Activated CD8-positive, alpha-beta T cell treated with anti-CD3 and anti-CD28 coated beads for 36 hours (primary cell): ENCODE measurements at places on chromosomes 16 and 17.

DNA sequence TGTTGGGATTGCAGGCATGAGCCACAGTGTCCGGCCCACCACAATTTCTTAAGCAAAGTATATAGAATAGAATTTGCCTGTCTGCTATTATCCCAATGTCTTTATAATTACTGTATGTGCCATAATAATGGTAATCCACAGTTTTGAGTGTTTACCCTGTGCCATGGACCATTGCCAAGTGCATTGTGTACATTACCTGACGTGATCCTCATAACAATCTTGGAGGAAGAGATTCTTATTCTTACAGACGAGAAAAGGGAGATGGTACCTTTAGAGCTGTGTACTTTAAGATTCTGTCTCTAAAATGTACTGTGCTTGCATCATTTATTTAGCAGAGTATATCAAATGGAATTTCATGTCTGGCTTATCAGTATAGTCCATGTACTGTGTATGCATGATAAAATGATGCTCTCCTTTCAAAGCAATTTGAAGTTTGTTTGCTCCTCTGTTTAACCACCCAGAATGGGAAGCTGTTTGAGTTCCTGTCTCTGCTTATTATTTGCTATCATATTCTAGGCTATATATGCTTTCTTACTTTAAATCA, 13.8 kb upstream of the CDR2 start:
- DNase-seq = no peak

DNA sequence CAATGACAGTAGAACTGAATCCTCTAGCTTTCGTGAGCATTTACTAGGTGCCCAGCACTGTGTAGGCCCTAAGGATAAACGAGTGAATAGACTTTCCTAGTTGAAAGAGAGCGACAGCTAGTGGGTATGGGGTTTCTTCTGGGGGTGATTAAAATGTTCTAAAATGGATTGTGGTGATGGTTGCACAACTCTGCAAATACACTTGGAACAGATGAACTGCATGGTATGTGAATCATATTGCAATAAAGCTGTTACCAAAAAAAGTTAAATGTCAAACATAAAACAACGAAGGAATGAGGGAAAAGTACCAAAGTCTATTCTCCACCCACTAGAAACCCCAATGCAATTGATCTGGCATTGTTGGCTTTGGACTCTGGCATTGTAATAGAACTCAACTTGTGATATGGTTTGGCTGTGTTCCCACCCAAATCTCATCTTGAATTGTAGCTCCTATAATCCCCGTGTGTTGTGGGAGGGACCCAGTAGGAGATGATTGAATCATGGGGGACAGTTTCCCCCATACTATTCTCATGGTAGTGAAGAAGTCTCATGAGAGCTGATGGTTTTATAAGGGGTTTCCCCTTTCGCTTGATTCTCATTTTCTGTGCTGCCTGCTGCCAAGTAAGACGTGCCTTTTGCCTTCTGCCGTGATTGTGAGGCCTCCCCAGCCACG, 70.5 kb downstream of the MARF1 start:
- DNase-seq = peak; percentile 65

DNA sequence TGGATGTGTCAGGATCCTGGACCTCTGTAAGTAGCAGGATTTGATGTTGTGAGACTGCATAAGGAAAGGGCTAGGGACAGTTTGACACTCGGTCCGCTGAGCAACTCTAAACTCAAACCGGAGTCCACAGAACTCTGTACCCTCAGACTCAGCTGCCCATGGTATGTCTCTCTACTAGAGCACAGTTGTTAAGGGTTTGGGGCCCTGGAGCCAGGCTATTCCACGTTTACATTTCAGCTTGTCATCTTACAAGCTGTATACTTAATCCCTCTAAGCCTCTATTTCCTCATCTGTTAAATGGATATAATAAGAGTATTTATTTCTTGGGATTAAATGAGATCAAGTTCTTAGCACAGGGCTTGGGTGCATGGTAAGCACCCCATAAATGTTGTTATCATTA, 27.9 kb downstream of the HOXB1 start:
- no peak for DNase-seq

GRCh38 chr16:5604770-5605169, 507.2 kb upstream of the EEF2KMT start:
- peak; percentile 16 for DNase-seq

DNA sequence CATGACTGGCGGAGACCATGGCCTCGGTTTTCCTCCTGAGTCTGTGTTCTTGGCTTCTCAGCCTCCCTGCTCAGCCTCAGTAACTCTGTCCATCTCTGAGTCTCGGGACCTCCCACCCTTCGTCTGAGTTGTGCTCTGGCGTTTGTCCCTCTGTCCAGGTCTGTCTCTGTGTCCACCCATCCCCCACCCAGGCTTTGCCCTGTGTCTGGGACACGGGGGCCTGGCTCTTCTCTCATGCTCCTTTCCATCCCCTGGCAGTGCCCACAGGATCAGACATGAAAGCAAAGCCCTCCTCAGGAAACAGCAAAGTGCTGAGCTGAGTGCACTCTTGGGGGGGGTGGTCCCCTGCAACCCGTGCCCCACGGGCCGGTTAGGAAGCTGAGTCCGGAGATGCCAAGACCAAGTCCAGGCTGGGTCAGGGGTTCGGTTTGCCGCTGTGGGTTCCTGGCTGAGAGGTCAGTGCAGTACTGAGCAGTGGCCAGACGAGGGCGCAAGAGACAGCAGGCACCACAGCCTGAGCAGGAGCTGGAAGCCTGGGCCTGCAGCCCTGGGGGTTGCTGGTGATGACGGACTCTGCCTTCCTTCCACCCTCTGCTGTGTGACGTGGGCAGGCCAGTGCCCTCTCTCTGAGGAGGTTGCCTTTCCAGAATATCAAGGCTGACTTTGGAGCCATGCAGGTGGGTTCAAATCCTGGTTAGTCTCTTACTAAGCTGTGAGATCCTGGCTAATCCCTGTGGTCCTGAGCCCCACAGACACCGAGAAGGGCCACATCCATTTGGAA, 2.5 kb downstream of the P2RX1 start:
- peak; percentile 90 for DNase-seq
